ENCODE measurements at places on chromosomes 3 and 15. TPM values are rescaled to one million over a fixed set of nuclear protein-coding genes. Genes with fewer than 3 reads are reported as not detected.

DNA sequence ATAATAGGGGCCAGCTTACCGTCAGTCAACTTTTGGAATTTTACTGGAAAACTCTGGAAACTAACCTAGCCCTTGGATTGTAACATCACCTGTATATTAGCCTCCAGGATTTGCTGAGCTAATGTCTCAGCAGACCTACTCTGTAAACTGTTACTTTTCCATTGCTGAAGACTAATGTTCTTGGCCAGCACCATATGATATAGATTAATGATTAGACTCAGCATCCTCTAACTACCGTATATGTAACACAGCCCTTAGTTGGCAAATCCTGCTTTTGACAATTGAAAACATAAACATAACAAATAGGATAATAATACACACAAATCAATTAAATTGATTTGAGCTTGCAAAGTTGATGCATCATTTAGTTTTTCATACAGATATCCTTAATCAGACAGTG lies 26.6 kb upstream of the GBE1 start:
- DNase-seq = no peak
- H3K4me3 ChIP-seq = no peak overlapping the region
- no peaks in the 10 kb centered on the region for H3K27me3 ChIP-seq
- no peak overlapping the region for H3K27ac ChIP-seq
- H3K4me1 ChIP-seq = no peaks in the 10 kb centered on the region

- no peaks in the 10 kb centered on the region for H3K27me3 ChIP-seq
- DNase-seq = peak; percentile 14
- H3K4me1 ChIP-seq = no peaks in the 10 kb centered on the region
- no peak overlapping the region for H3K4me3 ChIP-seq
Observed at GRCh38 chr3:117036259-117036799, 326.8 kb downstream of the TUSC7 start.

CCDC54 gene
- polyA plus RNA-seq = not detected

ITPKA gene
- polyA plus RNA-seq = not detected
